IMR-90 (cell line): ENCODE measurements at places on chromosomes 16 and 17. TPM values are rescaled to one million over a fixed set of nuclear protein-coding genes. Genes with fewer than 3 reads are reported as not detected.
A peak's percentile ranks its signal among the peaks of the same experiment; 100 is the strongest.

- DNase-seq: no peak
Measured at GRCh38 chr17:5705876-5706576, 121.7 kb upstream of the NLRP1 start.

- no peak for DNase-seq
Measured at GRCh38 chr17:39852239-39852638, 11.9 kb downstream of the IKZF3 start.

GRCh38 chr17:66849851-66850580, 15.1 kb downstream of the CACNG5 start:
- DNase-seq: no peak

DNA sequence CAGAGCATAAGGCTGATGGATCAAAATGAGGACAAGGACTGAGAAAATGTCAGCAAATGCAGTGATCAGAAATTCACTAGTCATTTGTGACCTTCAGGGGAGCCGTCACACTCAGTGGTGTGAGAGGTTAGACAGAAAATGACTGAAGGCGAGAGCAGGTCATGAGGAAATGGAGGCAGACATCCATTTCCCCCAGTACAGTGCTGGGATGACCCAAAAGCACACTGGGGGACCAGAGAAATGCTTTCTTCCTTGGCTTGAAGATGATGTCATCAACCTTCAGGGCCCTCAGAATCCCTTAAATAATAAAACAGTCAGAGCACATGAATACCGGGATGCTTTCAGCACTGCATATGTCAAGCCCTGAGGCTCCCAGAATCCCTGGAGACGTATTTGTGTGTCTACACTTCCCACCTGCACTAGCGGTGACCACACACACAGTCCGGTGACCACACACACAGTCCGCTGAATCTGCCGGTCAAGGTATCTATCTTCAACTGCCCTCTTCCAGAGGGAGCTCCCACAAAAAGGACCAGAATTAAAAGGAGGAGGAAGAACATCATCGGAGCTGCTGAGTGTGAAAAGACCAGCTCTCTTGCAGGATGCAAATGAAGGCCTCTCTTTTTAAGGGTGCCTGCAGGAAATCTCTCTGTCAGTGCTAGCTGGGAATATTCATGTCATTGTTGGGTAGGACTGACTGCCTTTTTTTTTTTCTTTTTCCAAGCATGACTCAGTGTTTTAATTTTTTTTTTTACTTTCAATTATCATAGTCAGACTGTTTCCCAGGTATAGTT, 8.2 kb downstream of the UBE2O start:
- peak; percentile 55 for DNase-seq

The C1QL1 gene
- polyA plus RNA-seq: 0.84 and 1.5 TPM in 2 replicates

GRCh38 chr17:12794919-12795532, 5.7 kb downstream of the ARHGAP44 start:
- no peak for DNase-seq

The MT1G gene
- 0.48 and 0.56 TPM in 2 replicates for polyA plus RNA-seq

DNA sequence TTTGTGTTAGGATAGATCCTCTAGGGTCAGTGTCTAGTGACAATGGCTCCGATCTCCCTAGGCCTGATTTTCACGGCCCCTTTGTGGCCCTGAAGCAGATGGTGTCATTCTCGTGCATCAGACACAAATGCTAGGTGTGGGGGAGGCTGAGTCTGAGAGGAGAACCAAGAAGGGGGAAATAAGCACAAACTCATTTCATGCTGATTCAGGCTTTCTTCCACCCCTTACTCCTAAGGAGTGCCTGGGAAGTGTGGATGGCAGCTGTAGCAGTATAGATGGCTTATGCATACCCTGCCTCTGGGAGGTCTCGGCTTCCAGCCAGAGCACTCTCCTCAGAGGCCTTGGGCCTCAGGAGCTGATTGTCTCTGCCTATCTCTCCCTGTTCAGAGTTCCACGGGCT, 1.8 kb upstream of the WNK4 start:
- no peak for DNase-seq

The ABCC3 gene
- 6.0 and 6.6 TPM in 2 replicates for polyA plus RNA-seq

- no peak for DNase-seq
Measured at GRCh38 chr17:77861981-77862645, 96.4 kb upstream of the TNRC6C start.

The MPHOSPH6 gene
- 11.8 and 15.5 TPM in 2 replicates for polyA plus RNA-seq

GRCh38 chr17:82292251-82293154, 19.0 kb upstream of the CSNK1D start:
- peak; percentile 98 for DNase-seq

DNA sequence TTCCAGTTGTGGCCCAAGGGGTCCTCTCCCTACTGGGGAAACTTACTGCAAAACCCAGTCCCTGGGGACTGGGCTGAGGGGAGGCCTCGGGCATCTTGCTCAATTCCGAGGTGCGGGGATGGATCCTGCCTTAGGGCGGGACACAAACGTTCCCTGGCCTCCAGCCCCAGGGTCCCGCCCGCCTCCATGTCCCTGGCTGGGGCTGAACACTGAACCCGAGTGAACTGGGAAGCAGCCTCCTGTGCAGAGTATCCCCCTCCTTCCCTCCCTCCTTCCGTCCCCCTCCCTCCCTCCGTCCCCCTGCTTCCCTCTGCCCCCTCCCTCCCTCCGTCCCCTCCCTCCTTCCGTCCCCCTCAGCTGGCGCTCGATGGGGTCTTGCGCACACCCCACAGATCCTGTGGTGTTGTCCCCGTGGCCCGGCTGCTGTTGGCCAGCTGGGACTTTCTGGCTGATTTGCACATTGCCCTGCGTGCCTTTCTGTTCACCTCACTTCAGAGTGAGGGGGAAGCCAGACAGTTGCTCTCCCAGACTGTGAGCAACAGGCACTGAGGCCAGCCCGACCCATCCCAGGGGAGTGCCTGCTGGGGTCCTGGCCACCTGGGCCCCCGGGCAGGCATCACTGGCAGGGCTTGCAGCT, 5.5 kb downstream of the TRAF7 start:
- peak; percentile 69 for DNase-seq

The TNFSF13 gene
- polyA plus RNA-seq: 0.98 and 1.3 TPM in 2 replicates

GRCh38 chr17:72405662-72406230, 284.9 kb downstream of the SOX9 start:
- DNase-seq: no peak

DNA sequence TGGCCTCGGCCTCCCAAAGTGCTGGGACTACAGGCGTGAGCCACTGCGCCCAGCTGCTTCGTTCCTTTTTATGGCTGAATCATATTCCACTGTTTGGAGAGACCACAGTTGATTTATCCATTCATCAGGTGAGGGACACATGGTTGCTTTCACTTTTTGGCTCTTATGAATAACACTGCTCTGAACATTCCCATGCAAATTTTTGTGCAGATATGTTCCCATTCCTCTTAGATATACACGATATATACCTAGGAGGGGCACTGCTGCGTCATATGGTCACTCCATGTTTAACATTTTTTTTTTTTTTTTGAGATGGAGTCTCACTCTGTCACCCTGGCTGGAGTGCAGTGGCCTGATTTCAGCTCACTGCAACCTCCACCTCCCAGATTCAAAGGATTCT, 13.9 kb upstream of the GLIS2 start:
- DNase-seq: no peak

The PAGR1 gene
- polyA plus RNA-seq: 22.1 and 26.4 TPM in 2 replicates

The IL34 gene
- polyA plus RNA-seq: 2.0 and 2.5 TPM in 2 replicates

- DNase-seq: peak; percentile 79
Measured at GRCh38 chr16:24508614-24509013, 30.8 kb upstream of the RBBP6 start.

DNA sequence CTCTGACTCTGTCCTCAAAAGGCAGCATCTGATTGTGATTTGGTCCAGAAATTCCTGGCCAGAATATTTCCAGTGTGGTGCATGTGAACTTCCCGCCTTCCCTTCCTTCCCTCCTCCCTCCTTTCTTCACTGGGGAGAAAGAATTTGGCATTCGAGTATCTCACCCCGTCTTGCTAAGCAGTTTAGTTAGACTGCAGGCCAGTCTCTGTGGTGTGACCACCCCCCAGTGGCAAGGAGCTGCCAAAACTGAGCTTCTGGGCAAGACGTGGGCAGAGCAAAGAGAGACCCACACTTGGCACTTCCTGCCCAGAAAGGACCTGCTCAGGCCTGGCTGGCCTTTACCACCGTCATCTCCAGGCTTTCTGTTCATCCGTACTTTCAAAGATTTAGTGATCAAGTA, 36.4 kb downstream of the SNX20 start:
- no peak for DNase-seq

The CDH5 gene
- not detected in 2 replicates for polyA plus RNA-seq

DNA sequence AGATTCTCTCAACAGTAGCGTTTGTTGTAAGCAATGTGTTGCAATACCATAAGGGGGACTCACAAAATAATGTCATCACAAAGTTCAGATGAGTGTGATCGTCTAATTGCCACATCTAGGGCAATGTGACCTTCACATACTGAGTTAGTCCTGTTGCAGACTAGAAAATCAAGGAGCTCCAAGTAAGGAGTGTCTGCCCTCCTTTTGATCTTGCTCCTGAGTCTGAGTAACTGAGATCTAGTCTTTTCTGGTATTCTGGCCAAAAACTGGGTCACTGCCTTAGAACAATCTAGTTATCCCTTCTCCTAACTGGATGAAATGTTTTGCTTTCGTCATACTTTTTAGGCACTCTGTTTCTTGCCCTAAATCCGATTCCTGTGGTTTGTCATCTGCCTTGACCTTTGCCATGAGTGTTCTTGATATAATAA, 712.1 kb downstream of the CDH11 start:
- DNase-seq: no peak

DNA sequence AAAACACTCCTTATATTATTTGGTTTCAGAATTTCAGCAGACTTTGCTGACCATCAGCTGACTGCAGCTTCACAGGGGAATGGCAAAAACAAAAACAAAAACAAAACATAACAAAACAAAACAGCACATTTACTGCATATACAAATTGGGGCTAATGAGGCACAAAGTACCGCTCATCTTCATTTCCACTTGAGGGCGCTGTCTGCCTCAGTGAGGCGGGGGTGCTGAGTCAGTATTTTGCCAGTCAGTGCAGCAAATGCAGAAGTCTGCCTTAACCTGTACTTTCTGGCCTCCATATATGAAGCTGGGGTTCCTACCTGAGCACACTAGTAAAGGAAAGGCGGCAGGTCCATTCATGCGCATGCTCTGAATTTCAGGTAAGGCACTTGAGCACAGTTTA, 13.5 kb upstream of the DYNLRB2 start:
- DNase-seq: peak; percentile 11

DNA sequence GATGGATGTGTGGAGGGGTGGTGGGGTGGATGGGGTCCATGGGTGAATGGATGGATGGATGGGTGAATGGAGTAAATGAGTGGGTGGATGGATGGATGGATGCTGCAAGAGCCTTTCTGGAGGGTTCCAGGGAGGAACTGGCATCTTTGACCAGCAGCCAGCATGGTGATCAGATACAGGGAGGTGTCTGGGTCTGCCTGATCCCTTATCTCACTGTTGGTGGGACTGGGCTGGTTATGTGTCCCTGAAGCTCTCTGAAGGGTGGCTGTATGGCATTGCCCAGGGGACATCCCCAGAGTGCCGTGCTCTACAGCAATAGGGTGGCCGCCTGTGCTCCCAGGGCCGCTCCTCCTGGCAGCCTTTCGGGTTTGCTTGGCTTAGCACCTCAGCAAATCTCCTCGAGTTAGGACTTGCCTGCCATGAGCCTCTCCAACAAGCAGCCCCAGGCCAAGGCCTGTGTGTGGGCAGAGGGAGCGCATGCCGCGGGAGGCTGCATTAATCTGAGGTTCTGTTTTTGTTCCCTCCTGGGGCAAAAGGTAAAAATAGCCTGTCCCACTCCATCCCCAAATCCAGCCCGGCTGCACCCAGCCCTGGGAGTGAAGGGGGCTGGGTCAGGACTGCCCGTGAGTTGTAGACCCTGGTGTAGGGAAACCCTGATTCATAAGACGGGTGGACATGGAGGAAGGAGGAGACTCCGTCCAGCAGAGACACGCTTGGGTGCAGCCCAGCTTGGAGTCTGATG, 165.4 kb downstream of the SEC14L1 start:
- DNase-seq: no peak

The HLF gene
- not detected in 2 replicates for polyA plus RNA-seq

DNA sequence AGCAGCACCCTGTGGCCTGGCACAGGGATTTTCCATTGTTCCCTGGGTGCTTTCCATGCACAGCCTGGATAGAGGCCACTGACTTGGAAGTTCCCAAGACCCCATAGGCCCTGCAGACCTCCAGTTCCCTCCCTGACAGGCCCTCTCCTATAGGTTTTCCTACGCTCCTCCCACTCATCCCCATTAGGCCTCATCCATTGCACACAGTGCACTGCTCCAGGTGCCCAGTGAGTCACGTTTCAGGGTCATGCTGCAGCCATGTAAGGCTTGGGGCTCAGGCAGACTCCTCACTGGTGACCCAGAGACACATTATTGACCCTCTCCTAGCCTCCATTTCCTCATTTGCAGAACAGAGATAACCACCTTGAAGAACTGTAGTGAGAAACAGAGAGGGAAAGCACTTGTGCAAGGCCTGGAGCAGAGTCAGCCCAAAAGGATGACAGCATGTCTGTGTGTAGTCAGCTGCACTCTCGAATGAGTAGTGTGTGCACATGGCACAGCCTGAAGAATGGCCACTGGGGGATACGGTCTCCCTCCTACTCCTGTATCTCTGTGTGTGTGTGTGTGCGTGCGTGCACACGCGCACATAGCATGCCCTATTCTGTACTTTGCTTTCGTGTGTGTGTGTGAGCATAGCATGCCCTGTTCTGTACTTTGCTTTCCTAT, 26.8 kb downstream of the DRC3 start:
- DNase-seq: peak; percentile 50

DNA sequence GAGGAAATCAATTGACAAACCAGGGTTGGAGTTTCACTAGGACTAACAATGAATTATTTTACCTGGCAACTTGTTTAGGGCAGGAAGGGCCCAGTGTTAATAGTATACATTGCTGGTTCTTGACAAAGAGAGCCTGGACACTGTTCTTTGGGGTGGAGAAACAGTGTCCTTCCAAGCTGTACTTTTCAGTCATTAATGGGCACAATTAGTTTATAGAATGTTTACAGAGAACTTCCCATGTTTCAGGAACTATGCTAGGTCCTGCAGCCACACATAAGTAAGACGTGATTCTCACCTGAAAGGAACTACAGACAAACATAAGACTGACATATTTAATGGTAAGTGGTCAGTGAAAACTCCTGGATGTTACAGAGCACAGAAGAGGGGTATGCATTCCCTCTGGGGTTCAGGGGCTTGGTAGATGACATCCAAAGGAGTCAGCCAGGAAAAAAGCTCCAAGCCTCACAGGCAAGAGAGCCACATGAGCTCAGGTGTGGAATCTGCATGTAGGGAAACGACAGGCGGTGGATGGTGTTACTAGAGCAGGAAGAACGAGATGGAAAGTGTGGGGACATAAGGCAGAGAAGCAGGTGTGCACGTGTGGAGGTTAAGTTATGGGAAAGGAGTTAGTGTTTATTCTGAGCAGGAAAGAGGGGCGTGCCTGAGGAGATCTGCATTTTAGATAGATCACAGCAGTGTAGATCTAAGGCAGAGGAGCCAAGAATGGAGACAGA, 3.8 kb upstream of the DYNLL2 start:
- DNase-seq: no peak

GRCh38 chr17:81097943-81098308, 63.0 kb downstream of the BAIAP2 start:
- DNase-seq: peak; percentile 30

- DNase-seq: no peak
Measured at GRCh38 chr17:51486091-51486490, 225.7 kb downstream of the UTP18 start.

GRCh38 chr16:3157229-3158025, 22.6 kb downstream of the ZNF213 start:
- peak; percentile 98 for DNase-seq
